ENCODE measurements at places on chromosomes 1 and 21.

GRCh38 chr1:95073446-95073845, 695 bp upstream of the ALG14 start:
- no peak for DNase-seq

- DNase-seq, result no peak
Observed at GRCh38 chr1:230293390-230293700, 132.8 kb downstream of the PGBD5 start.

- no peak for DNase-seq
Observed at GRCh38 chr1:170360601-170361000, 171.4 kb upstream of the GORAB start.

DNA sequence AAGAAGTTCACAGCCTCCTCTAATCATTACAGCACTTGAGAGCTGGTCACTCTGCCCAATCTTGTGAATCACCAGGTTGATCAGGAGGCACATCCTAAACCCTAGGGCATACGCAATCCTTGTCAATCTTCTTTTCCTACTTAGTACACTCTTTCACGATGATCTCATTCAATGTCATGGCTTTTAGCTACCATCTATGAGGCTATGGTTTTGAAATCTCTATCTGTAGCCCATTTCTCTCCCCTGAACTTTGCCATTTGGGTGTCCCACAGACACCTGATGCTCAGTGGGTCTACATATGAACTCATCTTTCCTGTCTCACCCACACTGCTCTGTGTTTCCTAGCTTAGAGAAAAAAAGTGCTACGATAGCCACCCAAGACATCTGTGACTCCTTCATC, 1.9 kb upstream of the MED18 start:
- DNase-seq, result no peak

DNA sequence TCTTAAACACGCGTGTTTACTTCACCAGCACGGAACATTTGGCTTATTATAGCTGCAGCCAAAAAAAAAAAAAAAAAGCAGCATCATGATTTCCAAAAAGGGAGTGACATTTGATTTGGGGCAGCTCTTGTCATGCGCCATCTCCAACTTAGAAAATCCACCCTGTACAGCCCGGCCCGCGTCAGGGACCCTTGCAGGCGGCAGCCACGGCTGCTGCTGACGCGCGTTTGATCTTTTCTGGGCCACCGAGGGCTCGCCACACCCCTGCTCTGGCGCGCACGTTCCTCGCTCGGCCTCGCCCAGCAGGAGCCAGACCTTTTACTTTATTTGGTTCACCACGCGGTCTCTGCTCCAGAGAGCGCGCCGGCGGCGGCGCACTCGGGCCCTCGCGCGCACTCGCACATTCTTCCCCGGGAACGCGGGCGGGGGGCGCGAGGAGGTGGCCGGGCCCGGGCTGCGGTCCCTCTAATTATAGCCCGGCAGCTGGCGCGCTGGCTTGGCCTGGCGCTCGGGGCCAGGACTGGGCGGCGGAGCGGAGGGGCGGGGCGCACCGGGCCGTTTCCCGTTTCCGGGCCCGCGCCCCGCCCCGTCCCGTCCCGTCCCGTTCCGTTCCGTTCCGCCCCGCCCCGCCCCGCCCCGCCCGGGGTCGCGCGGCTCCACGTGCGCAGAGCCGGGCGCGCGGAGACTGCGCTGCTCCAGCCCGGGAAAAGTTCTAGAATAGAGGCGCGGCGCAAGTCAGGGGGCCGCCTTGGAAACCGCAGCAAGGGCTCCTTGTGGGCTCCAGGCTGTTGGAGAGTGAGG, 10.2 kb downstream of the IRF2BP2 start:
- DNase-seq, result peak; percentile 33

DNA sequence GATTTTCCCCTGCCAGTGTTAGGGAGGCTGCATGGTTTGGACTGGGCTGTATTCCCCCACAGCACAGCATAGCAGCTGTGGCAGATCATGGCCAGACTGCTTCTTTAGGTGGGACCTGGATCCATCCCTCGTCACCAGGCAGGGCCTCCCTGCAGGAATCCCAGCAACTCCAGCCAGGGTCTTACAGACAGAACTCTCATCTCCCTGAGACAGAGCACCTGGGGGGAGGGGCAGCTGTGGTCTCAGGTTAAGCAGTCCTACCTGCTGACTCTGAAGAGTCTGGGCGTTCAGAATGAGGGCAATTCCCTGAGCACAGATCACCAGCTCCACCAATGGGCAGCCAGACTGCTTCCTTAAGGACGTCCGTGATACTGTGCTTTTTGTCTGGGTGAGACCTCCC, 47.9 kb upstream of the C1orf115 start:
- no peak for DNase-seq

- no peak for DNase-seq
Observed at GRCh38 chr1:160669276-160669675, 22.4 kb upstream of the SLAMF1 start.

DNA sequence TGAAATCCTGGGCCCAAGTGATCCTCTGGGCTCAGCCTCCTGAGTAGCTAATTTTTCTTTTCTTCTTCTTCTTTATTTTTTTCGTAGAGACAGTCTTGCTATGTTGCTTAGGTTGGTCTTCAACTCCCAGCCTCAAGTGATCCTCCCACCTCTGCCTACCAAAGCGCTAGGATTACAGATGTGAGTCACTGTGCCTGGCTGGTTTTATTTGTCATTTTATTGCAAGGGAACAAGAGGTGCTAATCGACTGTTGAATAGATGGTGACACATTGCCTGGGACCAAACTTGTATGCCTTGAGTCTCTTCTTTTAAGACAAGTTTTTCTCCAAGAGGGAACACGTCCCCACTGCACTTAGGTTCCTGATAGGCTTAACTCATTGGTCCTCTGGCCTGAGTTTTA, 20.0 kb upstream of the KLHDC8A start:
- no peak for DNase-seq

- no peak for DNase-seq
Observed at GRCh38 chr1:179761846-179762640, 19.0 kb downstream of the FAM163A start.

DNA sequence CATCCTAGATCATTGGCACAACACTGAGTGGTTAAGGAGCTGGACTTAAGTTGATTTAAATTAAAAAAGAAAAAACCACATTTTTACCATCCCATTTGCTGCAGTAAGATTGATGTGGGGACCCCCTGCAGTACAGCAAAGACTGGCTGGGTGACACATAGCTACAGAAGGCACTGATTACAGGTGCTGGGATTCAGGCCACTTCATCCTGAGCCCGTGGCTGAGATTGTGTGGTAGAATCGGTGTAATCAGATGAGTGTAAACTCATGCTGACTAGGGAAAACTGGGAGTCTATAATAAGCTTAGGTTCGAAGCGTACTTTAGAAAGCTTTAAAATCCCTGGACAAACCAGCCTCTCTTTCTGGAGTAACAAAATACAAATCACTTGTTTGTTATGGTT, 70.1 kb downstream of the SLC25A24 start:
- DNase-seq, result no peak

- DNase-seq, result no peak
Observed at GRCh38 chr1:19975423-19976193, 3.8 kb downstream of the PLA2G2A start.

DNA sequence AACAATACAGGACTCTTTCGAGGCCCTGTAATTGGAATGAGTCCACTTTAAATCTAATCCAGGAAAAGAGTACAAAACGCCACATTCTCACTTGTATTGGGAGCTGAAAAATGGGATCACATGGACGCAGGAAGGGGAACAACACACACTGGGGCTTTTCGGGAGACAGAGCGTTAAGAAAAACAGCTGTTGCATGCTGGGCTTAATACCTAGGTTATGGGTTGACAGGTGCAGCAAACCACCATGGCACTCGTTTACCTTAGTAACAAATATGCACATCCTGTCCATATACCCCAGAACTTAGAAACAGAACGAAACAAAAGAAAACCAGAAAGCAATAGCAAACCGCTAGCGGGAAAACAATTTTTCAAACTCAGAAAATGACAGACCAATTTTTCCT, 1532.7 kb upstream of the TPTE start:
- DNase-seq, result no peak

- no peak for DNase-seq
Observed at GRCh38 chr1:245688536-245689453, 534.0 kb downstream of the KIF26B start.

DNA sequence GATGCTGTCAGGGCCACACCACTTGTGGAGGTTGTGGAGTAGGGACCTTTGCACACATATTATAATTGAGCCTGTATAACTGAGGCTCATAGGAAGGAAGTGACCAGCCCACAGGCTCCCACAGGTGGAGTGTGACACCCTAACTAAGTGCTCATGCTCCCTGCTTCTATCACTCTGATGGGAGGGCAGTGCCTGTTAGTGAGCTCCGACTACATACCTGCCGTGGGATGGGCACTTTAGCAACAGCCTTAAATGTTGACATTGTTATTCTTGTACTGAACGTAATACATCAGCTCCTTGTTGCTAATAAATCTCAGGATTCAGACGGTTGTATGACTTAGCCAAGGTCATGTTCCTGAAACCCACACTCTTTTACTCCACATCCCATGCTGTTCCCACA, 58.0 kb downstream of the BEND5 start:
- DNase-seq, result no peak

- no peak for DNase-seq
Observed at GRCh38 chr1:229004066-229004833, 266.7 kb upstream of the RAB4A start.

DNA sequence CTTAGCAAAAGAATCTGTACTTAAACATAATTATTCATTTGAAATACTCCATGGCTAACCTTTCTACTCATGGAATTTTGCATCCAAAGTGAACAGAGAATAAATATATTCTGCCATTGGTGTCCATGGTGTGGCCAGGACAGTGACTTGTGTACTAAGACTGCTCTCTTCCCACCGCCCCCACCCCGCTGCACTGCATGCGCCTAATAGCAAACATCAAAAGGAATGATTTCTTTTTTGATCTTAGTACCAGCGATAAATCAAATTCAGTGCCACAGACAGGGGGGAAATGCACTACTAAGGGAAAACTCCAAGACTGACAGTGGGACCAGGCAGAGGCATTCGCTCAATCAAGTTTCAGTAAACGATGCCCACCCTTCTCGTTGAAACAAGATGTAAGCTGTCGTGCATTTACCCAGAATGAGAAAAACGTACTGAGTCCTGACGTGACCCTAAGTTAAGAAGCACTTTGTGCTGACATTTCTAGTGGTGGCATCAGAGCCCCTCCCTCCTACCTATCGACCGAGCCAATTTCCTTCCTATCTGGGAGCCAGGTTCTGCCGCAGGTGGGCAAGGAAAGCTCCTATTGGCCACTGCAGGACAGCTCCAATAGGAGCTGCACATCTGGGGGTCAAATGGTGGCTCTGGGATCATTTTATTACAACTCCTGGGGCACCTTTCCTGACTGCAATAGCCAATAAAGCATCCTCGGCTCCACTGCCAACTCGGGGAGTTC, 12.5 kb downstream of the ESRRG start:
- DNase-seq, result no peak

DNA sequence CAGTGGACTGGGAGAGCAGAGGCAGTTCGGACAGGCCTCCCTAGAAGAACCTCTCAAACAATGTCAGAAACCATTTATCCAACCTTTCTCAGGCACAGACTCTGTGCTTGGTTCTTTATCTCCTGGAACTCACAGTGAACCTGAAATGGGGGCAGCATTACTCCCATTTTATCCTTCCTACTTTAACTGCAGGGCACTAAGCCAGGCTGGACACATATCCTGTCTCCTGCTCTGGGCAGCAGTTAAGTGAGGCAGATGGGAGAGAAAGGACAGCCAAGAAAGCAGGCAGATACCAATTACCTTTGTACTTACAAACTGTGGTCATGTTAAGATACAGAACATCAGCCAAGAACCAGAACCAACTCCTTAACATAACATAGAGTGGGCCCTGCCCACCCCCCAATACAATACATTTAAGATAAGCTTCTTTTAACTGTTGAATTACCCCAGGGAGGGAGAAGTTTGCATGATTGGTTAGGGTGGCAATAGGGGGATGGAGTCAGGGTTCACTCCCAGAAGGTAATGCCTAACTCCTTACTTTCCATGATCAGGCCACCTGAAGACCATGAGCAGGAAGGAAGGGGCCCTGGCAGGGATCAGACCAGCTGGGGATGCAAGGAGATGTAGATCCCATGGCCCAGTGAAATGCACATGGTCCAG, 10.9 kb downstream of the KDF1 start:
- DNase-seq, result no peak

DNA sequence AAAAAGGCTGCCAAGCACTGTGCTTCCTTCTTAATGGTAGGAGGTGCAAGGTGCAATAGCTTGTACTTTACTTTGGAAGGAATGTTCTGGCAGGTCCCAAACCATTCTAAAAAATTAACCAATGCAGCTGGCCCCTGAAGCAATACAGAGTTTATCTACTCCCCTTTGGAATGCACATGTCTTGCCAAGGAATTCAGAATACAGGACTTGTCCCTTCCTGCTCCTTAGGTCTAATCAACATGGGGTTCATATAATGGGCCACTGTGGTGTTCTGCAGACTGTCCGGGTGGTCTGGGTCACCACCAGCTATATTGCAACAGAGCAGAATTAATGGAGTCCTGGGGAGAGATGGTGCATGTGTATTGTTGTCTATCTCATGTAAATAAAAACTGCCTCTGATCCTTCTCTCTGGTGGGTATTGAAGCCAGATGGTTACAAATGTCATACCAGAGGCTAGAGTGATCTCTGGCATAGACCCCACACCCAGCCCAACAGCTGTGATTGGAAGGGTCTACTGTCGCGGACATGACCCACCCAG, 112.8 kb downstream of the RIPK4 start:
- DNase-seq, result no peak

GRCh38 chr1:1911350-1912041, 3.6 kb upstream of the CALML6 start:
- no peak for DNase-seq

GRCh38 chr1:186812570-186812969, 16.2 kb upstream of the PLA2G4A start:
- no peak for DNase-seq

DNA sequence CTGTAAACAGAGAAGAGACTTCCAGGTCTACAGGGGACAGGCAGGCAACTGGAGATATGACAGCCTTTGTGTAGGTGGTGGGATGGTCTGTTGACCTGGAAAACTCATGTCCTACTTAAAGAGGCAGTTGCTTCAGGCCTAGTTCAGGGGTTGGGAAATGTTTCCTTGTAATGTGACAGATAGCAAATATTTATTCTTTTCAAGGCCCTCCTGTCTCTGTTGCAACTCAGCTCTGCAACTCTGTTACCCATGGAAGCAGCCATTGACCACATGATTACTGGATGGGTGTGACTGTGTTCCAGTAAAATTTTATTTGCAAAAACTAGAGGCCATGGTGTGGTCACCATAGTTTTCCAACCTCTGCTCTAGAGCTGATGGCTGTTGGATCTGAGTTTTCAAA, 341.9 kb downstream of the PTBP2 start:
- no peak for DNase-seq

DNA sequence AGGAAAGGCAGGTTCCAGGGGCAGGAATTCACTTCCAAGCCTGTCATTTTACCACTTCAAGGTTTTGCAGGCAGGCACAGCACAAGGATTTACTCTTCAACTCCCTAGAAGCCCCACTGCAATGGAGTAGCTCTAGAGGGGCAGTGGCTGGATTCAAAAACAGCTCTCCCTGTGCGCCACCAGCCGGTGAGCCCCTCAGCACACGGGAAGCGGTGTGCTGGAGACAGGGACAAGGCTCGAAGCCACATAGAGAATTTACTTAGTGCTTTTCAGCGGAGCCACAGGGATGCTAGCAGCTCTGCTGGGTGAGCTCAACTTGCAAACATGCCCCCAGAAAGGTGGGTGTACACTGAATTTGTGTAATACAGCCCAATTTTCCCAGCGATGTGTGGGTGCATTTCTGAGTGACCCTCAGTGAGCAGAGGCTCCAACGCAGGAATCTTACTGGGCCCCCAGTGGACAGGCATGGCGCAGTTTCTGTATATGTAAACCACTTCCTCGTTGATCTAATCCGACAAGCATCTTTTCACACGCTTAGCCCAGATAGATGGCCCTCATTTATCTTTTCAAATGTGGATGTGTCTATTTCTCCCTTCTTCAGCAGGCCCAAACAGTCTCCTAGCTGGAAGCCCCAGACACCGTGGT, 10.9 kb downstream of the VWA5B1 start:
- no peak for DNase-seq

All from stimulated activated CD8-positive, alpha-beta memory T cell treated with anti-CD3 and anti-CD28 coated beads, Interleukin-4, amount 100 ng/mL, for 1 hour (primary cell).